ENCODE measurements at places on chromosomes 12 and 14.

DNA sequence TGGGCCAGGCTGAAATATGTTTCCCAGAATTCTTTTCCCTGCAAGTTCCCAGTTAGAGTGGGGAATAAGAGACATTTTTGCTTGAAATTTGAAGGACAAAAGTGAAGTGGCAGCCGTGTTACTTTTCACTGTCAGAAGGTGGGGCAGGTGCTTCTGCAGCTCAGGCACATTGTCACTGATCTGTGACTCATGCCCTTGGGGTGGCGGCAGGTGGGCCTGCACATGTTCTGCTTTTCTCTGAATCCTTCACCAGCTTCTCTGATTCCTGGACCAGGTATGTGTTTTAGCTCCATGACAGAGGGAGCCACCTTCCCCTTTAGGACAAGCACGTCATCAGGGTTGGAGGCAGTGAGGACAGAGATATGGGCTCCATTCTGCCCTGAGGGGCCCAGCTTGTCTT is 11.7 kb upstream of the KCNA5 start:
- no peak for DNase-seq

DNA sequence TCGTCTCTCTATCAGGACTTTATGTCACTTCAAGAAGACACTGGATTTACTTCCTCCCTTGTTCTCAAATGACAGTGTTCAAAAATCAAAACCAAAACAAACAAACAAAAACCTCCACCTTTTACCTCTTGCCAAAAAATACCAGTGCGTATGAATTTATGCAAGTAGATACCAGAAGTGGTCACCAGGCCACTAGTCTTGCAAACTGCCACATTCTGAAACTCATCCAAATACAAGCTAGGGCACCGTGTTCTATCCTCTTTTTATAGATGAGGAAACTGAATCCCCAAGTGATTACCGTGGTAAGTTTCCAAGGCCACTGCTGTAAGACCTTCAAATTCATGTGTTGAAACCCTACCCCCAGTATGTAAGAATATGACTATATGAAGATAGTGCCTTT is 343.9 kb upstream of the KITLG start:
- no peak for DNase-seq

GRCh38 chr12:92365836-92366235 is 220.2 kb upstream of the BTG1 start:
- no peak for DNase-seq

DNA sequence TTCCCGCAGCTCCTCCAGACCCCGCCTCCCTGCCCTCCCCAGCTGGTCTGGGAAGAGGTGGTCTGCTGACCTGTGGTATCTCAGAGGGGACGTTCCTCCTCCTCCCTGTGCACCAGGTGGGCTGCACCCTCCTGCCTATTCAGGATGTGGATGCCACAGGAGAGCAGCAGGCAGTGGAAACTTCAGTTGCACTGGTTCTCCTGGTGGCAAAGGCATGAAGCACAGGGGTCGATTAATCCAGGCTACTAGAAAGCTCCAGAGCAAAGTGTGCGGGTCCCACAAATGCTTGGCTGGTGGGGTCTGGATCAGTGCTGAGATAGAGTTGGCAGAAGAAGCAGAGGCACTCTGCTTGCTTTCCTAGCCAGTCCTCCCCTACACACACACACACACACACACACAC is 197.0 kb downstream of the SLC41A2 start:
- no peak for DNase-seq

GRCh38 chr12:131608740-131609690 is 101.9 kb upstream of the SFSWAP start:
- DNase-seq, result peak; percentile 38

DNA sequence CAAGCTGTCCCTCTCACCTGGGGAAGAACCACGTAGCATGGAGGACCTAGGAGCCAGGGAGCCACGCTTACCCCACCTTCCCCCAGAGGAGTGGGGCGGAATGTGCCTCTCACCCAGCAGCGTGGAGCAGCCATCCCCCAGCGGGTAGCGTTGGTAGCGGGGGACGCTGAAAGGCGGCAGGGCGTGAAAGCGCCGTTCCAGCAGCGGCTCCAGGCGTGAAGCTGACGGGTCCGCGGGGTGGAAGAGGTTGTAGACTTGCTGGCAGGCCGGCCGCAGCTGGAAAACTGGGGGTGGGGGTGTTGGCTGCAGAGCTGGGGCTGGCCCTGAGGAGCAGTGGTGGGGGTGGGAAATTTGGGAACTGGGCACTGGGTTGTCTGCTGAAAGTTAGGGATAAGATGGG is 11.9 kb downstream of the ARL6IP4 start:
- no peak for DNase-seq

DNA sequence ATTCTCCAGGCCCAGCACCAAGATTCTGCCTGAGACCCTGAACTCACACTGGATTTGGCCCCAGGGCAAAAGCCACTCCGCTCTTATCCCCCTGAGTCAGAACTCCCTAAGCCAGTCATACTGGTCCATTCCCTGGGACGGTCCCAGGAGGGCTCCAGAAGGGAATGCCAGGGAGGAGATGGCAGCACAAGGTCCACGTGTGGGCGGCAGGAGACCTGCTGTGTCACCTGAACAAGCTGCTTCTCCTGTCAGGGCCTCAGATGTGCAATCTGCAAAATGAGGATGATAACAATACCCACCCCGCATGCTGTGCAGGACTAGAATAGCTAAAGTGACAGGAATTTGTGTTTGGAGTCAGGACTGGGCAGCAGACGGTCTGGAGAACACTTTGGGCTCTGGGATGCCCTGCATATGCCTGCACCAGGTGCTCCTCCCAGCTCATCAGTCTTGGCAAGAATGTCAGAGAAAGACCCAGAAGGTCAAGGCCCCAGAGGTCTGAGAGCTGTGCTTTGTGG is 40.3 kb downstream of the CMKLR1 start:
- DNase-seq, result no peak

- DNase-seq, result no peak
These were observed 923.0 kb upstream of the TMEM132C start for GRCh38 chr12:127343940-127344339.

- DNase-seq, result no peak
These were observed 4.4 kb upstream of the TDRD9 start for GRCh38 chr14:103923863-103924262.

DNA sequence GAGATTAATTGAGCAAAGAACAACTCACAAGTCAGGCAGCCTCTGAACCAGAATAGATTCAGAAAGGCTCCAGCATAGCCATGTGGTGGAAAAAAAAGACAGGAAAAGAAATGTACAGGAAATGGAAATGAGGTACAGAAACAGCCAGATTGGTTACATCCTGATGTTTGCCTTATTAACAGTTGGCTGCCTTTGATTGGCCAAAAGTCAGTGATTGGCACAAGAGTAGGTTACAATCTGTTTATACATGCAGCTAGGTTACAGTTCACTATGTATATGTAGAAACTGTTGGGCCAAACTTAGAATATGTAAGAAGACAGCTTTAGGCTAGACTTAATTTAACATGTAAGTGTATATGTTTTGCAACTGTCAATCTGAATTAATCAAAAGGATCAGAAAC is 118.9 kb downstream of the UNC79 start:
- DNase-seq, result no peak

DNA sequence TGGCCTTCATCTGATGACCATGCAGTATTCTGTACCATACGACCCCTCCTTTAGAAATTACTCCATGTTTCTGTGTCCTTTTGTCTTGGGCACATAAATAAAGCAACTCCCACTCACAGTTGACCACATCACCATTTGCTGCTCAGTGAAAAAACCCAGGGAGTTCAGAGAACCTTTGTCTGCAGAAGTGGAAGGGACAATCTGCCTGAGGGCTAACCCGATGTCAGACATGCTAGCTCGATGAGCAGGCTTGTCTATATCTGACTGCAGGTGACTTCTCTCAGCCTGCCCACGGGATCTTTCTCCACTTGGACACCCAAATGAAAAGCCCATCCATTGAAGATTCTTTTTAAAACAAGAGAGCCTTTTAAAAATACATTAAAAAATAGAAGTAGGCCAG is 45.7 kb upstream of the GRIP1 start:
- no peak for DNase-seq

- no peak for DNase-seq
These were observed 482.8 kb upstream of the TBX3 start for GRCh38 chr12:115166698-115167315.

GRCh38 chr12:108106599-108106998 is 22.5 kb upstream of the WSCD2 start:
- DNase-seq, result no peak

DNA sequence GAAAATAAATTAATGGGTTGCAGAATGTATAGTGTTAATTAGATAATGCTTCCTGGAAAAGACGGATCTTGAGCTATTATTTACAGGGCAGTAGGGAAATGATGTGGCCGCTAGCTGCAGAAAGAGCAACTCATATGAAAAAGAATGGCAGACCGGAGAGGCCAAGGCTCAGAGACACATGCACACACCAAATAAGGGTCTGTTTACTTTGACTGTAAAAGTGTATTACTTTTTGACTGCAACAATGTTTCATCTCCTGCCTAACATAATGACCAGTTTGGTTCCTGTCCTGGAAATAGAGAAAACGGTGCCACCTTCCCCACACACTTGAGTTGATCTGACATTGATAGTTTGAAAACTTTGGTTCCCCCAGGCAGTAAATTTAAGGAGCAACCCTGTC is 290.9 kb downstream of the CACNA1C start:
- DNase-seq, result no peak

GRCh38 chr12:112381406-112381882 is 787 bp downstream of the HECTD4 start:
- DNase-seq, result peak; percentile 15

DNA sequence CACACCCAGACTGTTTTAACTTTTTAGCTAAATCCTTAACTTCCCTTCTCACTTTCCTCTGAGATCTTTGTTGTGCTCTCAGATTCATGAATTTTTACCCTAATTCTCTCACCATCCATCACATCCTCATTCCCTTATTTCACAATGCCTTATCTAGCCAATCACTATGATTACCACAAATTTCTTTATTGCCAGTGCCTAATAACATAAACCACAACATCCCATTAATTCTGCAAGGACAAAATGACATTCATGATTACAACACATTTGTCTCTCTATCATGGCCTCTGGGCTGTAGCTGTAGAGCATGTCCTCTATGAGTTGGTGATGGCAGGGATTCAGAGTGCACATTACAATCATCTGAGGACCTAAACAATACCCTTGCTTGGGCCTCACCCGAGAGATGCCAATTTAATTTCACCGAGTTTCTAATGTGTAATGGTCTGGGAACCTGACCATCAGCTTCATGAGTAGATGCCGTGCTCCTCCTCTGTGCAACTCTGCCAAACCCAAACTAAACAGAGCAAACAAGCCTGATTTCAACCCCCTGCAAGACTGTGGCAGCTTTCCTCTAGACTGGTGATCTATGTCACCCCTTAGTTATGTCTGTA is 99.3 kb downstream of the SPTSSA start:
- no peak for DNase-seq

DNA sequence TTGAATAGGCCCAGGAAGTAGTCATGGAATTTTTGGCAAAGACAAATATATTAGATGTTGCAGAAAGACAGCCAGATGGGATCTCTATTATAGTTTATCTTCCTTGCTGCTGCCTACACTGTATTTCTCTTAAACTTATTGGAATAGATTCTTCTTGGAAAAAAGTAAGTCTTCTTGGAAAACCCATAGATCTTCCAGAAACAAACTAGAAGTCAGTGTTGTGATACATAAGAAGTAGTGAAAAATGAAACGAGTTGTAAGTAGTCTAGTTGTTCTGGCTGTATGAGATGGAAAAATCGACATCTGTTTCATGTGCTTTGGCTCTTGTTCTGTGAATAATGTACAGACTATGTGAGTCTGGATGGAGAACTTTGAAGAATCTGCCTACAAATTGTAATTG is 29.0 kb downstream of the GLIPR1L2 start:
- no peak for DNase-seq
